ENCODE measurements at places on chromosomes 12 and 14.

DNA sequence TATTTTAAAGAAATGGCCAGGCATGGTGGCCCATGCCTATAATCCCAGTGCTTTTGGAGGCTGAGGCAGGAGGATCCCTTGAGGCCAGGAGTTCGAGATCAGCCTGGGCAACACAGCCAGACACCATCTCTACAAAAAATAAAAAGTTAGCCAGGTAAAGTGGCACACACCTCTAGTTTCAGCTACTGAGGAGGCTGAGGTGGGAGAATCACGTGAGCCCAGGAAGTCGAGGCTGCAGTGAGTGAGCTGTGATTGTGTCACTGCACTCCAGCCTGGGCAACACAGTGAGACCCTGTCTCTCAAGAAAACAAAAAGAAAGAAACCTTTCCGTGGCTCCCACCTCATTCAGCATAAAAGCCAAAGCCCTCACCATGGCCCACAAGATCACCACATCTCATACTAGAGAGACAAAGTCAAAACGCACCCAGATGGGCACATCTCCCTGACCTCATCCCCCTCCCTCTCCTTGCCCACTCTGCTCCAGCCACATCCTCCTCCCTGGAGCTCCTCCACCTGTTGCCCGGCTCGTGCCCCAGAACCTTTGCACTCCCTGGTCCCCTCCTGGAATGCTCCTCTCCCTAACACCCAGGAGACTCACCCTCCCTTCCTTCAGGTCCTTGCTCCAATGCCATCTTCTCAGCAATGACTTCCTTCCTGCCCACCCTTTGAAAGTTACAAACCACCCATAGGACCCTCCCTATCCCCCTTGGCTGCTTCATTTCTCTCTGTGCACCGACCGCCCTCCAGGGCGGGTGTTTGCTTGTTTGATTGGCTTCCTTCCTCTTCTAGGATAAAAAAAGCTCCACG, 4.8 kb upstream of the SCARB1 start:
- no peak for DNase-seq

DNA sequence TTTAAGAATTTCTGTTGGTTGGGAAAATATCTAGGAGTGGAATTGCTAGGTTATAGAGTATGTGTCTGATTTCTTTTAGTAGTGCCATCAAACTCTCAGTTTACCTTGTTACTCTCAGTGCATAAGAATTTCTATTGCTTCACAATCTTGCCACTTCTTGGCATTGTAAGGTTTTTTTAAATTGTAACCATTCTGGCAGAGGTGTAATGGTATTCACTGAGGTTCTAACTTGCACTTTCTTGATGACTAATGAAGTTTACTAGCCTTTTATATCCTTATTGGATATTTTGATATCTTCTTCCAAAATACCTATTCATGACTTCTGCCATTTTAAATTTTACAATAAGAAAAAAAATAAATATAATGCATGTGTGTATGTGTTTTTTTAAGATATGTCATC, 478.0 kb downstream of the NAV3 start:
- DNase-seq = no peak

- no peak for DNase-seq
Measured at GRCh38 chr12:9256341-9256740, 48.1 kb upstream of the PZP start.

DNA sequence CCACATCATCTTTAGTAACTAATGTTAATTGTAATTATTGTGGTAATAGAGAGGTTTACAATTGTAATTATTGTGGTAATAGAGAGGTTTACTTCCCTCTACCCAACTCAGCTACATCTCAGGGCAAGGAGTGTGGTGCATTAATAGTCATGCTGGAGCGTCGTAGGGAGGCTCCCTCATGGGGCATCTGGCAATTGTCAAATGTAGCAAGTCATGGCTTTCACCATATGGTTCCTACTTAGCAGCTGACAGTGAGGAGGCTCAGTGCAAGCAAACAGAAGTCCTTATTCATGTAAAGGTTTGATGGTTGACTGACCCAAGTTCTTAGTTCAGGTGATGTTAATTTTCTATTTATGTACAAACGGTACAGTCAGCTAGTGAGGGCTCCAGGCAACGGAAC, 1012.0 kb downstream of the FLRT2 start:
- no peak for DNase-seq

- DNase-seq = no peak
Measured at GRCh38 chr12:9065607-9065856, 50.2 kb downstream of the A2M start.
